GM23248 (cell line): ENCODE measurements at places on chromosomes 6 and 20. TPM values are rescaled to one million over a fixed set of nuclear protein-coding genes. Genes with fewer than 3 reads are reported as not detected.
A peak's percentile ranks its signal among the peaks of the same experiment; 100 is the strongest.

- no peak for DNase-seq
These were observed 95.2 kb upstream of the ADGRF4 start for GRCh38 chr6:47603227-47603626.

DNA sequence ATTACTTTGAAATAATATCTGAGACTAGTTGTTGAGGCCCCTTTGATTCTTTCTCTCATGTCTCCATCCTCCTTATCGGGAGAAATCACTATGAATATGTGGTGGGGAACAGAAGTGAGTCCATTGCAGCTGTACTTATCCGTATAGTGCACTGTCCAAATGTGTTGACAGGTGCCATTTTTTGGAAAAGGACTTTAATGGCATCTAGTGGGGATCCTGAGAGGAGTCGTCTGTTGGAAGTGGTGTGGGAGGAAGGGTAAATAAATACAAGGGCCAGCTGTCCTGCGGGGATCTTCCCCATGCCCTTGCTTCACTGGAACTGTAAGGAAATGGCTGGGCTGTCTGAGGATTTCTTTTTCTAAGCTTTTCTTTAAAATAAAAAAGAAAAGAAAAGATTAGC is 19.4 kb downstream of the TPX2 start:
- DNase-seq = no peak

DNA sequence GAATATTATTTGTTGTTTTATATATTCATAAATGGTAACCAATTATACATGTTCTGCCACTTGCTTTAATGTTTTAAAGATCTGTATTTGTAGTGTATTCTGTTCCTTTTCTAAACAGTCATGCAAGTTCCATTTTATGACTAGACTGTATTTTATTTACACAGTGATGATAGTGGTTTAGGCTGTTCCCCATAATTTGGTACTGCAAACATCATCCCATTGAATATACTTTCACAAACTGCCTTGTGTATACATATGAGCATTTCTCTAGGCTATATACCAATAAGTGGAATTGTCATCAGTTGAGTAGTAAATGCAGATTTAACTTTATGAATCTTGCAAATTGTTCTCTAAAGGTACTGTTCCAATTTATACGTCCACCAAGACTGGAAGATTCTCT is 738.0 kb downstream of the EPHA7 start:
- DNase-seq = no peak

MACROD2 gene
- total RNA-seq = 1.1 and 3.3 TPM in 2 replicates

PAK5 gene
- not detected in 2 replicates for total RNA-seq

DNA sequence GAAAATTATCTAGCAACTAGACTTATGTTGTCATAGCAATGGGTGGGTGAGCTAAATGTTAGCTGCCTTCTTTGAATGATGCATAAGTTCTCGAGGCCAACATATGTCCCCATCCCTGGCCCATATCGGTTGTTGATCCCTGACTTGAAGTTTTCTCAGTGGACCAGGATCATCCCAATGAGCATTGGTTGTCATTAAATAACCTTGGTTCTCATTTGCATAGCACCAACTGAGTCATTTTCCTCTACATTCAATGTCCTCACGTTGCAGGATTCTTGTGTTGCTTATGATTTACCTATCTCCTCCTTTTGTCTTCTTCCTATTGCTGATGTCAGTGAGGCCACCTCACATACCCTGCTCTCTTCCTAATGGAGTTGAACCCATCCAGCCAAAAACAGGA is 12.1 kb upstream of the AHCY start:
- DNase-seq = peak; percentile 23

RAET1L gene
- total RNA-seq = not detected in 2 replicates

DNA sequence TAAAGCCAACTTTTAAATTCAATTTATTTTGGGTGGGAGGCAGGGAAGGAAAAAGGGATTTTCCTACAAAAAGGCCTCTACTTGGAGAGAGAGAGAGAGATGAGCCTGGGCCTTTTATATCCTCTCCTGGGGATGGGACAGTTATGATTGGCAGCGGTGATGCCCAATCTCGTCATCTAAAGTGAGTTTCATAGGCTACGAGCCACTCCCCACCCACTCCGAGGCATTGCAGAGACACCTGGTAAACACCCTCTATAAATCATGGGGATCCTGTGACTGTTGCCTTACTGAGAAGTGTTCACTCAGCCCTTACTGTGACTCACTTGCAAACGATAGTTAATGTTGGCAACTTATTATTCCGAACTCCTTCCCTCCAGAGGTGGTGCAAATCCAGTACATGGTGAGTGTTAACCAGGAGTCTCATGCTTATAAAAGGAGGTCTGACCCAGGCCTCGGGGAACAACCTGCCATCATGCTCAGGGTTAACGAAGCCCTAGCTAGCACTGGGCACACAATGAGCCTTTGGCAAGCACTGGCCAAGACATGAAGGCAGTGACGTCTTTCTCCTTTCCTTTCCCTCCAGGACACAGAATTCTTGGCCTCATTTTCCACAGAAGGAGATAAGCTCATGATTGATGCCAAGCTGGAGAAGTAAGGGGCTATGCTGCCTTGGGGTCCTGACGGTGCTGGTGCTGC is 20.5 kb downstream of the BPIFB4 start:
- no peak for DNase-seq

GRCh38 chr6:158552055-158552795 is 7.7 kb upstream of the TMEM181 start:
- DNase-seq = no peak

- no peak for DNase-seq
These were observed 258.9 kb downstream of the CD109 start for GRCh38 chr6:73954881-73955280.

DNA sequence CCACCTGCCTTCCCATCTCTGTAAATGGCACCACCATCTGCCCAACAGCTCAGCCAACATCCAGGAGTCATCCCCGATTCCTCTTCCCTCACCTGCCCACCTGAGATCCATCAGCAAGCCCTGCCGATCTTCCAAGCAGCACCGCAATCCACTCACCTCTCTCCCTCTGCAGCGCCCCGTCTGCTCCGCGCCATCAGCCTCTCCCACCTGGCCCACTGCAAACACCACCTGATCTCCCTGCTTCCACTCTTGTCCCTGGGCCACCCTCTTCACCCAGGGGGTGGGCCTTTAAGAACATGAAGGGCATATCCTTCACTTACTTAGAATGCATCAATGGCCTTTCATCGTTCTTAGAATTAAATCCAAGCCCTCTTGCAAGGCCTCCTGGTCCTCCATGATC is 457.3 kb upstream of the SULF2 start:
- DNase-seq = no peak

ACTL10 gene
- total RNA-seq = 3.2 and 3.4 TPM in 2 replicates

RGS17 gene
- 0.25 and 1.1 TPM in 2 replicates for total RNA-seq

FAM83B gene
- total RNA-seq = not detected in 2 replicates

THBD gene
- total RNA-seq = 15.6 and 15.7 TPM in 2 replicates

- DNase-seq = no peak
These were observed 3.7 kb upstream of the HEBP2 start for GRCh38 chr6:138400326-138400725.

TNNC2 gene
- not detected in 2 replicates for total RNA-seq

DNA sequence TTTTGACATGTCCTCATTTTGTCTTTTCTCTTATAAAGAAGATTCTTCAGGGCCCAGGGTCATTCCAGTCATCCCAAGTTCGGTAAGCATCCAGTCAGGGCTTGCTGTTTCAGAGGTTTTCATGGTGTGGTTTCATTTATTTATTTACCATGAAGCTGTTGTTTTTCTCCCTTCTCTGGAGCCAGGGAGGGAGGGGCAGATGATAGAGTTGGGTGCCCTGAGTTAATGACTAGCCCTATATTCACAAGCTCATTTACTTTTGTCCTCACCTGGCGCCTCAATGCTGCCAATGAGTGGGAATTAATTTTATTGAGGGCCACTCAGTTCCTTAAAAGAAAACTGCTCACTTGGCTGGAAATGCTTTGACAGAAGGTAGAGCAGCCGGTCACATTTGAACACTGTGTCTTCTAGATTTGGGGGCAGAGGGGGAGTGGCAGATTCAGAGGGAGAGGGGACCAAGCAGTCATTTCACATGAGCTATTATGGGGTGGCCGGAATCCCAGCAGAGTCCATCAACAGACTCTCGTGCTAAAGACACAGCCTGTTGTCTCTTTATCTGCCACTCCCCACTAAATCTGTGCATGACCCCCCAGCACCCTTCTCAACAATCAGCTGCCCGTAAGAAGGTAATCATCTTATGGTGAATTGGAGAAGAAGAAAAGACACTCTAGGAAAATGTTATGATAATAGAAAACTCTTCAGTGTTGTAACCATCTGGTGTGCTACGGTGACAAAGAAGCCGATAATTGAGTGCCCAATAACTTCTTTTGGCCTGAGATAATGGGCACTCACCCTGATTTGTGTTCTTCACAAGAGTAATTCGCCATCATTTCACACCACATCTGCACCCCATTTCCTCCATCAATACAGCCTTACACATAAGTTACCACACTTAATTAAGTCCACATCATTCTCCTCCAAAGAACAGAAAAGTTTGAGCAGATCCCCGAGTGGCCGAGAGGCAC is 573.5 kb upstream of the JAG1 start:
- no peak for DNase-seq

CNKSR3 gene
- total RNA-seq = 1.7 and 2.4 TPM in 2 replicates

FOXQ1 gene
- under 0.01 TPM in 1 of 2 replicates, not detected in the other for total RNA-seq

DNA sequence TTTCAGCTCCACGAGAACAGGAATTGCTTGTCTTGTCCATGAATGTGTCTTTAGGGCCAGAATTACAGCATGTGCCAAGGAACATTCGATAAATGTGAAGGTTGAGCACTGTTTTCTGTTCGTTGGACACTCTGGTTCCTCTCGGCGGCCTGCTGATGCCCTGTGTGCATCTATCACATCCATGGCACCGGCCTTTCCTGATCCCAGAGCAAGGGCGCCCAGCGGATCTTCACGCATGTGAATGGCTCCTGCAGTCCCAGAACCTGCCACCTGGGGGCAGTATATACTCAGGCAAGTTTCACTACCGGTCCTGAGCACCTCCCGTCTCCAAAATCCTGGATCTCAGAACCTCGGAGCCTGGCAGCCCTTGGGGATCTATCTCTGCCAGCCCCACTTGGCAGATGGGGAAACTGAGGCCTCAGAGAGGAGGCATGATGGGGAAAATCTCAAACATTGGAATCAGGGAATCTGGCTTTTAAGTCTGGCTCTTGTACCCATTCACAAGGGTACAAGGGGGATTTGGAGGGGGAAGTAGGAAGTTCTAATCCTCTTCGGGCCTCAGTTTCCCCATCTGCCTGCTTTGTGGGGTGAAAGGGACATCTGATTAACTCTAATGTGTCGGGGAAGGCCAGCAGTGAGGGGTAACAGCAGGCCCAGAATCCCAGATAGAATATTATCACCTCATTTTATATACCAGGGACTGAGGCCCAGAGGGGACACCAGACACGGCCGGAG is 4.3 kb upstream of the CEBPB start:
- peak; percentile 85 for DNase-seq

DNA sequence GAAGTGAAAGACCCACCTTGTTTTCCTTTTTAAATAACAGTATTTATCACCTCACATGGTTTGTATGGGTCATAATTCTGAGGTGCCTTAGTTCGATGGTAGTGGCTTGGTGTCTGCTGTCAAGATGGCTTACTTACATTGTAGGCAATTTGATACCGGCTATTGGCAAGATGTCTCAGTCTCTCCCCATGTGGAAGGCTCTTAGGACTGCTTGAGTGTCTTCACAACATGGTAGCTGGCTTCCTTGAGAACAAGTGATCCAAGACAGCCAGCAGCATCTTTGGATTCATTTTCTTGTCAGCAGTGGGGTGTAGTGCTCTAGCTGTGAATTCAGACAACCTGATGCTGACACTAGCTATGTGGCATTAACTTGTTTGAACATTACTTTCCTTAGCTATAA is 70.1 kb downstream of the CBFA2T2 start:
- DNase-seq = no peak

- peak; percentile 59 for DNase-seq
These were observed 170.7 kb upstream of the PREP start for GRCh38 chr6:105573556-105573955.

DNA sequence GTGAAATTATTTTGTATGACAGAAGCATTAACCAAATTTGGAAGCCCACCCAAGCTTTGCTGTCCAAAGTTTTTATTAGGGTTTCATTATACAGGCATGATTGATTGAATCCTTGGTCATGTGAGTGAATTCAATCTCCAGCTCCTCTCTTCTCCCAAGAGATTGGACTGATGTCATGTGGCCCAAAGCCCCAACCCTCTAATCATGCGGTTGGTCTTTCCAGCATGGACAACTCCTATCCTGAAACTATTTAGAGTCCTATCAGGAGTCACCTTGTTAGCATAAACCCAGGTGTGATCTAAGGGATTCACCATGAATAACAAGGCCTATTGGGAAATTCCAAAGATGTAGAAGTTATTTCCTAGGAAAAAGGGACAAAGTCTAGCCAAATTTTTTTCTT is 10.6 kb downstream of the POLR3F start:
- DNase-seq = no peak

GRCh38 chr6:30754631-30755030 is 10.3 kb upstream of the IER3 start:
- DNase-seq = peak; percentile 75

LY6G6C gene
- total RNA-seq = not detected in 2 replicates

DNA sequence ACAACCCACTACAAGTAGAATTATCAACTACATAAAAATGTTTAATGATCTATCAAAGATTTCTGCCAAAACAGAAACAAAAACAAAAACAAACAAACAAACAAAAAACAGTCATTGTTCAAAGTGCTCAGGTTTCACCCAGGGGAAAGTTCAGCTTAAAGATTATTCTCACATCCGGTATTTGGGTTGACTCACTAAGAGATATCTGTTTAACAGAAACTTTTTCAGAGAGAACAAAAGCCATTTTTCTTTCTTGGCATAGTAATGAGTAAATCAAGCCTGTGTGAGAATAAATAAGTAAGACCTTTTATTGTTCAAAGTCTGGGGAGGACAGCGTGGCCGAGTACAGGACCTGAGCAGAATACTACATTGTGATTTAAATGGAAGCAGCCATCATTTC is 143.6 kb downstream of the RCAN2 start:
- no peak for DNase-seq

DNA sequence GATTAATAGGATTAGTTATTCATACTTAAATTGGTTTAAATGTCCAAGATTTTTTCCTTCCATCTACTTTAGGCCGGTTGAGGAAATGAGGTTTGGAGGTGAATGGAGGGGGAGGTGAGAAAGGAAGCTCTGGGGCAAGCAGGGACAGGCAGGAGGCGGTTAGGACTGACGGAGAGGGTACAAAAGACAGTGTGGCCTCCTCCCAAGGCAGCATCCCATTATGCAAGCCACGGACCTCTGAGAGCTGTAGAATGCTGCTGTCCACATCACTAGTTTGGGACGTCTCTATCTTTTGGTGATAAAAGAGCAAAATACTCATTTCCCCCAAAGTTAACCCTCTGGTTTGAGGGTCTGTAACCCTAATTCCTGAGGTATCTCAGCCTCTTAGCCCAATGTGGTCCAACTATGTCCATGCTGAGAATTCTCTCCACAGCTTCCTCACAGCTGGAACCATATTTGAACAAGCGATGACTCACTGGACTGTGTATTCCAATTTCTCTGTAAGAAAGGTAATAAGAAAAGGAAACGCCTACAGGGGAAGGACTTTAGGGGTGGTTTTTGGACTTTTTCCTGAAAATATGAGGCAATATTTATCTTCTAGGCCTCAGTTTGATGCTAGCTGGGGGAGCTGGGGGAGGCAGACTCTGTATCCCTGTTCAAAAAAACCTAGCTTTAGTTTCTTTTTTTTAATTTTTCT is 172.2 kb downstream of the TFAP2B start:
- DNase-seq = no peak
